ENCODE measurements at places on chromosomes 4 and X.

- DNase-seq = no peak
Observed at GRCh38 chr4:140595065-140595464, 26.3 kb upstream of the UCP1 start.

- DNase-seq = no peak
Observed at GRCh38 chr4:69116645-69117321, 20.5 kb downstream of the UGT2B7 start.

DNA sequence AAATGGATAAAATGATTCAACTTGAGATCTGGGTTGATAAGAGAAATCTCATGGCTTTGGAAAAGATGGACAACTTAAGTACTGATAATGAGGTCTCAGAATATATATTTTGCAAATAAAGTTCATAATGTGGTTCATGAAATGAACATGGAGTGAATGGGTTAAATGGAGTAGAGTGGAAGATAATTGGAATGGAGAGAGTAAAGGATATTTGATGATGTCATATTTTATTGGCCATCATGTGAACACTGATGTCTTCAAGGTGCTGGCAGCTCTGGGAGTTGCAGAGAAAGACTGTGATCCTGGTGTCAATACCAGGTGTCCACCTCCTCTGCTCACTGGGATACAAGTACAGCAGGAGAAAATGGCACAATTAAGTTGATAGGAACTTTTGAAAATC is 133.9 kb upstream of the ZXDA start:
- DNase-seq = no peak

DNA sequence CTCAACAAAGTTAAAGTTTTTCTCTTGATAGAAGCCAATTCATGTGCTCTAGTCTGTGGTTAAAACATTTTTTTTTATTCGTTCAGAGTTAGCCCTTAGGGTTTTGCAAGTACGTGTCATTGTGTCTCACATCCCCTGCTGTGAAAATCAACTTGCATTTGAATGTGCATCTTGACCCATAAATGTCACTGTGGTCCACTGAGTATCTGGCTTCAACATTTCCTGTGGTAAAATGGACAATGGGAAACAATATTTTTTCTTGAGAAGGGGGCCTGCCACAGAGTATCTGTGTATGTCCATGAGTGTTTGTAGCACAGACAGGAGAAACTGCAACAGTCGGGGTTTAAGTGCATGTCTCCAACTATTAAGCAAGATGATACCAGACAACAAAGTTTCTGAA is 554.8 kb upstream of the TENM3 start:
- DNase-seq = no peak

DNA sequence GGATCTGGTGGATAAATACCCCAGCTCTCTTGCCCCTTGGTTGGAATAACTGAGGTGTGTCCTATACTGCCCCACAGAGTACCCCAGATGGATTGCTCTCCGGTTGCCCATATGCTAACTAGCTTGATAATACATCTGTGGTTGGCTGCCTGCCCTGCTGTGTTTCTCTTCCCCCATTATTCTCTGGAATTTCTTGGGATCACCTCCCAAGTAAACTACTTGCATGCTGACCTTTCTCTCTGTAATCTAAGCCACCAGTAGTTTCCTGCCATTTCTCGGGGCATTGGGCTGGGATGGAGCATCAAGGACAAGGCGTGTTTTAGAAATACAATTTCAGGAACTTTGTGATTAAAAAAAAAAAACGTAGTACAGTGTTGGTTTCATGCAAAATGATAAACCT is 25.2 kb downstream of the PPP1R2C start:
- DNase-seq = no peak

- DNase-seq = no peak
Observed at GRCh38 chrX:80667967-80668366, 141.7 kb downstream of the BRWD3 start.
